ENCODE measurements at places on chromosomes 6 and 20.

DNA sequence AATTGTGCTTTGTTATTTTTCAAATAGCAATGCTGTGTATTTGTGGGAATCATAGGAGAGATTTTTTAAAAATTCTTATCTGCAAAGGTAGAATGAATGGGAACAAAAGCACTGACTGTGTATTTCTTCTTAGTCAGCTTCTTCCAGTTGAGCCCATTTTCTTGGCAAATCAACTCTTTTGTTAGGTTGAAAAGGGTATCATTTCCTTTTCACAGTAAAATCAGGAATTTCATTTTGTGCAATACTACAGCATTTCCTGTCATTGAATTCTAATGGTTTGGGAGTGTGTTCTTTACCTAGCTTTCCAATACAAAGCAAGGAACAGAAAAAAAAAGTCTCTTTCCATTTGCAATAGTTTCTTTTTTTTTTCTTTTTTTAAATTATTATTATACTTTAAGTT lies 19.0 kb upstream of the EXOC2 start:
- DNase-seq = no peak

- DNase-seq = no peak
Observed at GRCh38 chr6:111776236-111777221, 96.7 kb downstream of the FYN start.

GRCh38 chr6:142336787-142337186 lies 35.0 kb downstream of the ADGRG6 start:
- DNase-seq = no peak

DNA sequence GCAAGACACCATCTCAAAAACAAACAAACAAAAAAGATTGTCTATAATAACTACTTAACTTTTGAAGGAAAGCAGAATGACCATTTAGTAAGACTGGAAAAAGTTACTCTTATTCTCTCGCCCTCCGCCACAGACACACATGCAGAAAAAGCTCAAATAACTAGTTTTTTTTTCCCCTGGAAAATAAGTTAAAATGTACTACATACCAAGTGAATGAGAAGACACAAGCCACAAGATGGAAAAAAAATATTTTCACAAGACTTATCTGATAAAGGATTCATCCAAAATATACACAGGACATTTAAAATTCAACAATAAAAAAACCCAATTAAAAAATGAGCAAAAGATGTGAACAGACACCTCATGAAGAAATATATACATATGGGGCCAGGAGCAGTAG lies 31.9 kb downstream of the NUDT3 start:
- DNase-seq = no peak
